ENCODE measurements at places on chromosomes 11 and 22.

DNA sequence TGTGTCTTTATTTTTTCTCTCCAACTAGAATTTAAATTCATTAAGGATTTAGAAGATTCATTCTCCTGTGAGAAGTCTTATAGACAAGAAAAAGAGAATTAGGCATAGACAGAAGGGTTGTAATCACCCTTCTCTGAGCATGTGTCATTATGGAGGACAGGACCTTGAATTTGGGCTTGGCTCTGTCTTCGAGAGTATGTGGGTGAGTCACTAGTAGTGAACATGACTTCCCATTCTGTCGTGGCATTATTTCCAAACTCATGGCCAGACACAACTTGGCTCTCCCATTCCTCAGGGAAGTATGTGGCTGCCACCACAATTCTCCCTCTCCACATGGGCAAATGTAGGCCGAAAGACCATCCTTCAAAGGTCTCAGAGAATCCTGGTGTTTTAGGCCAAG is 14.3 kb upstream of the ANKK1 start:
- DNase-seq, result no peak

- DNase-seq, result no peak
Observed at GRCh38 chr11:103875855-103876510, 160.5 kb upstream of the DDI1 start.

DNA sequence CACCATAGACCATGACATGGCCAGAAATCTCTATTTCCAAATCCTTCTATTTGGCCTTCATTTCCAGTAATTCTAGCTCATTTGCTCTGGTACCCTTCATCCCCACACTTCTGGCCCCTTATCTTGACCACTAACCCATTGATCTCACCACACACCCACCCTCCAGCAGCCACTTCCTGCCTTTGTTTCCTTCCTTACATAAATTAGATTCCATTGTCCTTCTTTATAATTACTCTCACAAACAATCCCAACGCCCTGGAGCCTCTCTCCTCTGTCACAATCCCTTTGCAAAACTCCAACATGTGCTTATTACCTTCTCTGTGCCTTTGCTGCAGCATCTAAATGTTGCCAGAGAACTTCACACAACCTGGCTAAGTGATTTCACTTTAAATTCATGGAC is 14.8 kb downstream of the APLNR start:
- no peak for DNase-seq

DNA sequence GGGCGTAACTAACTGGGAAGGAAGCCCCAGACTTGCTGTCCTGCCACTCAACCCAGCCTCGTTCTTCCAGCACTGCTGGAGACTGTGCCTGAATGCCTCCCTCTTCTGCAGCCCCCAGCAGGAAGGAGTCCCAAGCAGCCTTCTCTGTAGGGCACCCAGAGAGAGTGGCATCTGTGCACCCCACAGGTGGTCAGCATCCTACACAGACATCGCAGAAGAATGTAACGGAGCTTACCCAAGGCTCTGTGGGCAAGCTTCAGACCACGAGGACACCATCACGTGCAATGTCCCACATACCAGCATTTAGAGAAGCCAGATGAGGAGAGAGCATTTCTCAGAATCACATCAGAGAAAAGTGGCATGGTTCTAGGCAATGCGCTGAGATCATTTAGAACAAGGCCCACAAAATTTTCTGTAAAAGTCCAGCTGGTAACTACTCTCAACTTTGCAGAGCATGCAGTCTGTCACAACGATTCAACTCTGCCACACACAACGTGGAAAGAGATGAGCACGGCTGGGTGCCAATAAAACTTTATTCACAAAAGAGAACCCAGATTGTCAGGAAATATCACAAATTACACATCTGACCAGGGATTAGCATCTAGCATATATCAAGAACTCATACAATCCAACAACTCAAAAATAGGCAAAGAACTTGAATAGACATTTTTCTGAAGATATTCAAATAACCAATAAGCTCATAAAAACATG is 33.4 kb downstream of the SHANK2 start:
- DNase-seq, result no peak

- no peak for DNase-seq
Observed at GRCh38 chr11:16979703-16980622, 34.3 kb downstream of the PLEKHA7 start.

GRCh38 chr22:36982136-36982535 is 37.1 kb downstream of the TST start:
- DNase-seq, result no peak

DNA sequence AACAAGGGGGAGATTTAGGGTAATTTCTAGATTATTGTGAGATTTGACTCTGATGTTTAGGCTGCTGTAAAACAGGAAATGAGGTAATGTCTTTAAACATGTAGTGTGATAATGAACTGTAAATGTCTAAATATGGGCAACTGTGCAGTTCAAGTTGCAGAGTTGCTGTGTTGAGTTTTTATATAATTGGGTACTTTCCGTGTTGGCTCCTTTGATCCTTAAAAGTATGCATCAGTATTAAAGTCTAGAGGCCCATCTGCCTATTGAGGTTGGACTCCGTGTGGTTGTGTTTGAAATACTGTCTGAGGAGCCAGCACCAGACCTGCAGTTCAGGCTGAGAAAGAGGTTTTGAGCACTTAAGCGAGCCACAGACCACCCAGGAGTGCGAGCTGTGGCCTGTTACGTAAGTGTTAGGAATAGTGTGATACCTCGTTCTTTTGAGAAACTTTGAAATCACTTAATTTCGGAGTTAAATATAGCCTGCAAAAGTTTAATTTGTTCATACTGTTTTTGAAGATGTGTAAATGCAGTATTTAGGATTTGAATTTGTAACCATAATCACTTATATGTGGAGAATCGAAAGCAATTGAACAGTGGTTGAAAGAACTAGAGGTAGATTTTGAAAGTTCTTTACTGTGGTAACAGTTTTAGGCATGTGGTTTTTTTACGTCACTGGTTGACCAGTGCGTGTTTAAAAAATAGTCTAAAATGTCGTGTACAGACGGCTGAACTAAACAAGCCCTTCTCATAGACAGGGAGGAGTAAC is 9.0 kb downstream of the FAM118A start:
- DNase-seq, result peak; percentile 64

DNA sequence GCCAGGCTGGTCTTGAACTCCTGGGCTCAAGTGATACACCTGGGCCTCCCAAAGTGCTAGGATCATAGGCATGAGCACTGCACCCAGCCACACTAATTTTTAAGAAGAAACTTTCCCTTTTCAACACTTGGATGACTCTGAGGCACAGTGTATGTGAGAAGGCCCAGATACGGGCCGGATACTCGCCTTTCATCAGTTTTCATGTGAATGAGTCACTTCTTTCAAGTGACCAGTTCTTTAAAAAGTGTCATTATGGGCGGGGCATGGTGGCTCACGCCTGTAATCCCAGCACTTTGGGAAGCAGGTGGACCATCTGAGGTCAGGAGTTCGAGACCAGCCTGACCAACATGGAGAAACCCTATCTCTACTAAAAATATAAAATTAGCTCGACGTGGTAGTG is 120.8 kb downstream of the CTTN start:
- DNase-seq, result no peak

GRCh38 chr11:119300198-119300964 is 16.5 kb downstream of the MCAM start:
- DNase-seq, result no peak

DNA sequence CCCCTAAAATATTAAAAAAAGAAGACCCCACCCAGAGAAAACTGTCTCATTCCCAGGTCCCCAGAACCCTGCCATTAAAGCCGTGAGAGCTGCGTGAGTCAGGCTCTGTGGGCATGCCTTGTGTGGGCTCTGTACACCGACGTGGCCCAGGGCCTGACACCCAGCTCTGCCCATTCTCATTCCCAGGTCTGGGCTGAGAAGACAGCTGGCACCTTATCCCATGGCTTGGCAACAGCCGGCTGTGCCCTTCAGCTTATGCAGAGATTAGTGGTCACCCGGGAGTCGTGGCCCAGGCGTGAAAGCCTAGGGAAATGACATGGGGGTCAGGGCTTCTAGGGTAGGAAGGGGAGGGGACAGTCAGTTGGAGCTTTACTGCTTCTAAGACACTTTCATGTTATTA is 31.9 kb downstream of the OTOG start:
- DNase-seq, result no peak
